ENCODE measurements at places on chromosomes 5 and 9. TPM values are rescaled to one million over a fixed set of nuclear protein-coding genes. Genes with fewer than 3 reads are reported as not detected.

The LEAP2 gene
- 1.9 TPM for total RNA-seq

DNA sequence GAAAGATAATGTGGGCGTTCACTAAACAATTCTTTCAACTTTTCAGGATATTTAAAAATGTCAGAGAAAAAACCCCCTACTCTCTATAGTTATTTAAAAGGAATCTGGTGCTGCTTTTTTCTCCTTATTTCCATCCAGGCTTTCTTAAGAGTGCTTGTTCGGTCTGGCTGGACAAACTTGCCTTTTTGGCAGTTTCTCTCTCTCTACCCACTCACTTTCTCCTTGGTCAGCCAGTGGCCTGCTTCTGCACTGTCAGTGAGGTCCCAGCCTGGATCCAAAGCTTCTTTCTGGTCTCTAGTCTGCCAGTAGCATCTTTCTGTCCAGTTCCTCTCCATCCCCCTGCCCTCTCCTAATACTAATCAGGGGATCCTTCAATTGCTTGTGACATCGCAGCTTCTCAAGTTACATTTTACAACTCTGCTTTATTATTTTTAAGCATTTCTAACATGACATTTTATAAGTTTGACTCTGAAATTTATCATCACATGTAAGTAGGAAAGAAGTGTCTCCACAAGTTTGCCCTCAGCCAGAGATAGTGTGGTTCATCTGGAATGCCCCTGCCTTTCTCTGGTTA, 50.4 kb downstream of the PIK3R1 start:
- no peak for DNase-seq

DNA sequence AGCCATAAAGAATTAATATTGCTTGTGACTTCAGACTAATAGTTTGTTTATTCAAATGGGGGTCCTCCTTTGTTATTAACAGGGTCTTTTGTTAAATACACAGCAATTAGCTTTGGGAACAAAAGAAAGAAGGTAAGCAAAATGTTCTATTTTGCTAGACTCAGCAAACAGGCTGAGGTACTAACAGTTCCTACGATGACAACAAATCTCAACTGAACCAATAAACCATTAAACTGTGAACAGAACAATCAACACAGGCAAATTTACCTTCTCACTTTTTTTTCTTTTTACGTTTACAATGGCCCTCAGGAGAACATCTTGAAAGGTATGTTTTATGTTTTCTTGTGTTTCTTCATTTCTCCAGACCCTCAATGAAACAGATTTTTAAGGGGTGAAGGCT, 207.2 kb downstream of the NFIB start:
- no peak for DNase-seq

DNA sequence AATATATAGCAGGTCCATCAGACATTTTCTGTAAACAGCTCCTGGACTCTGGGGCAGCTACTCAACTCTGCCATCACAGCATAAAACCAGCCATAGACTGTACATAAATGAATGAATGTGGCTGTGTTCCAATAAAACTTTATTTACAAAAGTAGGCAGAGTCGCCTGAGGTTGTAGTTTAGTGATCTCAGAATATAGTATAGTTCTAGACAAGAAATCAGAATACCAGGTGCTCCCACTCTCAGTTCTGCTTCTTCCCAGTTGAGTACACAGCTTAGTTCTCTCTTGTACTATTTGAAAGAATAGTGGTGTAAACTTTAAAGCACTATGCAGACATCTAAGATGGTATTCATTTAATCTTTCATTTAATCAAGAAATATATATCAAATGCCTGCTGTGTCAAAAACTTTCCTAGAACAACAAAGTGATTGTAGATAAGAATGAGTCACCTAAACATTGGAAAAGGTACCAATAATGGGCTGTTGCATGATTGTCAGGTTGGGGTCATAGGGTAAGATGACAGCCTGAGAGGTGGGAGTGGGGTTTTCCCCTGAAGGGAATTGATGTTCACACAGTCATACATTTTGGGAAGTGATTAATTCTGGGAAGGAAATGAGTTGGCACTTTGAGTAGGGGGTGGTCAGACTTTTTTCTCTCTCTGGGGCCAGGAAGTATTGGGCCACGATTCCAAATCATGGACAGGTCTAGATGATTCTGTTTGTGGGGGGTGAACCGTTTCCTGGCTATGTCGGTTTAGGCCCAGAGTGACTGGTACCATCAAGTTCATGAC, 37.0 kb downstream of the TNFSF8 start:
- no peak for DNase-seq

The TJP2 gene
- 121 TPM for total RNA-seq

DNA sequence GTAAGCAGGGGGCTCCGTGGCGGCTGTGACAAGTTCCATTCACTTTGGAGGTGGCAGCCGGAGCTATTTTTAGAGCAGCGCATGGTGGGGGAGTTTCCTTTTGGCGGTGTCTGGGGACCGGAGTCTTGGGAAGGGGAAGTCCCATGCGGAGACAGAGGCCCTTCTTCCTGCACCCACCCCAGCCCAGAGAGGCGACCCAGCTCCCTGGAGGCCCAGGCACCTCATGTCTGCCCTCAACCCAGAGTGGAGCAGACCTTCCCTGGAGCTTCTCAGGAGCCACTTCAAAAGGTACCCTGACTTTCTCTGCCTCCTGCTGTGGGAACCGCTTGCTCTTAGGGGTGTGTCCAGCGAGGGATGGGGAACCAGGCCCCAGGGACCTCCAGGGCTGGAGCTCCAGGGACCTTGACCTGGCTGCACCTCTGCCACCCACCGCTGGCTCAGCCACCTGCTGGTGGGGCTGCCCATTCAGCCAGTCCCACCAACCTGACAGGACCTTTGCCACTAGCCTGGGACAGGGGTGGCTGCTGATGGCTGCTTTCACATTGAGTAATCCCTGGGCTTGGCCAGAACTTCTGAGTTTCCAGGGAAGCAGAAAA, 34.1 kb downstream of the NEK6 start:
- peak; percentile 67 for DNase-seq

DNA sequence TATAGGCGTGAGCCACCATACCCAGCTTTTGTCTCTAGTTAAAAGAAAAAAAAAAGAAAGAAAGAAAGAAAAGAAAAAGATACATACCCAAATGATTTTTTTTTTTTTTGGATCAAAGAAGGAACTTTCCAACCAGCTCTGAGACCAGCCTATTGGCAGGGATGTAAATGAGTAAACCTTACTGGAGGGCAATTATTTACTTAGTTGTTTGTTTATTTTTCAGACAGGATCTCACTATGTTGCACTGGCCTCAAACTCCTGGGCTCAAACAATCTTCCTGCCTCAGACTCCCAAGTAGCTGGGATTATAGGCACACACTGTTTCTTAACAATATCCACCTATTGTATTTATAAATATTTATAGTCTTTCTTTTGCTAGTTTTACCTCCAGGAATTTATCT, 10.9 kb upstream of the SPOUT1 start:
- DNase-seq = no peak

- DNase-seq = peak; percentile 88
Observed at GRCh38 chr9:133478851-133479711, at the start of gene SLC2A6. Gene SLC2A6, minus strand, starts transcription at chr9:133479099. Its CDS starts 40 bp downstream, at chr9:133479059.

The TAF1L gene
- total RNA-seq = not detected

GRCh38 chr5:57878301-57878722, 395.7 kb upstream of the ACTBL2 start:
- no peak for DNase-seq

The GBGT1 gene
- total RNA-seq = 6.0 TPM

The PROP1 gene
- total RNA-seq = not detected

- no peak for DNase-seq
Observed at GRCh38 chr5:36270175-36270574, 28.4 kb upstream of the NADK2 start.

The C9 gene
- total RNA-seq = not detected

The SPINK9 gene
- not detected for total RNA-seq

DNA sequence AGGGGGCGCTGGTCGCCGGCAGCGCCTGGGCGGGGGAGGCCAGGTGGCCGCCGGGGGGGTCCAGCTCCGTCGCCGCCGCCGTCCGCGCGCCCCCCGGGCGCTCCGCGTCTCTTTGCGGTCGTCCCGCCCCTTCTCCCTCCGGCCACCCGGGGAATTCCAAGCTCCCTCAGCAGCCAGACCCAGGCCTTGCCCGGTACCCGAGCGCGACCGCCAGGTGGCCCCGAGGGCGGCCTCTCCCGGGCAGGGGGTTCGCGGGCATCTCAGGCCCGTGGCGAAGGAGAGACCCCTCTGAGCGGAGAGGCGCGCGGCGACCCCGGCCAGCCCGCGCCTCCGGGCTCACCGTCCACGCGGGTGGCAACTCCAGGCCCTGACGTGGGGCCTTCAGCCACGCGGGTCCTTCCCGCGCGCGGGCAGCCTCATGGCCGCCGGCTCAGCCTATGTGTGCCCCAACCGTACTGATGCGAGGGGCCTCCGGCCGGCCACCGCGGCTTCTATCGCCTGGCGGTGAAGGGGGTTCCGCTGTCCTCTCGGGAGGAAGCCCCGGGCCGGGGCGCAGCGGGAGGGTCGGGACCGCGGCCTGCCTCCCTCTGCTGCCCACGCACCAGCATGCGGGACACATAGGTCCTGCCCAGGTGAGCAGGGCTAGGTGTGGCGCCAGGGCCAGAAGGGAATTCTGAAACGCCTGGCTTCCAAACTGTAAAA, 529 bp upstream of the NRARP start:
- DNase-seq = no peak

The DBH gene
- not detected for total RNA-seq

The HTR1A gene
- total RNA-seq = not detected

- DNase-seq = no peak
Observed at GRCh38 chr5:142906863-142907671, 136.9 kb downstream of the ARHGAP26 start.

GRCh38 chr9:86655147-86655546, 292.2 kb downstream of the GAS1 start:
- DNase-seq = no peak

The CTXN3 gene
- total RNA-seq = not detected

GRCh38 chr5:89034588-89034987, 151.6 kb upstream of the MEF2C start:
- DNase-seq = no peak

The SGTB gene
- 14.4 TPM for total RNA-seq

The HRH2 gene
- total RNA-seq = 45.7 TPM

DNA sequence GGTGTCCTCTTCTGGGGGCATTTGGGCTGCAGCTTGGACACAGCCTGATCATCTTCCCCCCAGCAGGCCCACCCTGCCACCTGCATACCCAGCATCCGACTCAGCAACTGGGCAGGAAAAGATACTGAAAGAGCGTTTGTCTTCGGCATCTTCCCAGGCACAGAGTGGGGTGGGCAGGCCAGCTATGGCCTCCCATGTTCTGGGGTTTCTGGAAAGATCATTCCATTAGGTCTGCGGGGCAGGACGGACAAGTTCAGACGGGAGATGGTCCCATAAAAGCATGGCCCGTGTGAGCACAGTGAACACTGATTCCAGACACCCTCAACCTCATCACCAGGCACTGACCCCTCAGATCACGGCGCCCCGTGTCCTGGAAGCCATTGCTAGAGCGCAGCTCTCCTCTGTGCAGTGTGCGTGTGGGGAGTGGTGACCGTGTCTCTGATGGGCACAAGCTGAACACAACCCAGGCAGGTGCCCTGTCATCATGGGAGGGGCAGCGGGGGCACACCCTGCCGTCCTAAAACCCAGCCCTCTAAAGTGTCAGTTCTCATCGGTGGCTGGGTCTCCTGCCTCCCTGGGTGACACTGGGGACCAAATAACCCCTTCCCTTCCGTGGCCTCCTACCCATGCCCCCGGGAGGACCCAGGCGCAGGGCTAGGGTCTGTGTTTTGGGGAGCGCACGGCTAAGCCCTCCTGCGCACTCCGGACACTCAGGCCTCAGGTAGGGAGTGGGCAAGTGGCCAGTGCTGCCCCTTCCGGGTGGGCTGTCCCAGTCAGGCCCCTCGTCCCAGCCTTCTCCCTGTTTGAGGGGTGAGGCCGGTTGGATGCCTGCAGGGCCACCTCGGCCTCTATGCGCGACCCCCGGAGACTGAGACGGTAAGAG, 13.2 kb upstream of the TMEM250 start:
- no peak for DNase-seq

GRCh38 chr9:128505414-128505765, 871 bp downstream of the GLE1 start:
- DNase-seq = no peak

The CCDC192 gene
- not detected for total RNA-seq

DNA sequence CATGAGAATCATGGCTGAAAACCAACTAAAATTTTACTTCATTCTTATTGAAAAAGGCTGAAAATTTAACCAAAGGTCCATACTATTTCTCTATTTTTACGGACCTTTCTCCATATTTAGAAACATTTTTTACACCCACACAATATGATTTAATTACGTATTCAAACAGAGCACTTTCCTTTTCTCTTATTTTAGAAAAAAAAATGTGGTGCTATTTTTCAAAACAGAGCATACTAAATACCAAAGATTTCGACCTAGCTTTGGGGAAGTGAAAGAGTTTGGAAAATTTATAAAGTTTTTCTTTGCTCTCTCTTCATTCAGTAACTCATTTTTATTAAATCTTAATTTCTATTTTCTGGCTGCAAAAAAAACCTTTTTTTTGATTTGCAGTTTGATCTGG, 38.1 kb downstream of the RNF145 start:
- DNase-seq = no peak

The RBM22 gene
- total RNA-seq = 30.1 TPM

DNA sequence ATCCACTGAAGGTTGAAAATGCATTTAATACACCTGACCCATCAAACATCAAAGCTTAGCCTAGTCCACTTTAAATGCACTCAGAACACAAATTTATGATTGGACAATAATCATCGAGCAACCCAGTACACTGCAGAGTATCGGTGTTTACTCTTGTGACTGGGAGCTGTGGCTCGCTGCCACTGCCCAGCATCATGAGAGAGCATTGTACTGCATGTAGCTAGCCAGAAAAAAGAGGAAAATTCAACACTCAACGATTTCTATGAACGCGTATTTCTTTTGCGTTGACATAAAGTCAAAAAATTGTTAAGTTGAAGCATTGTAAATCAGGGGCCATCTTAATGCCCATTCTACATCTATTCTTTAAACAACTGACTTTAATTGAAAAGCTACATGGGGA, 95.1 kb upstream of the CD180 start:
- DNase-seq = no peak

The PKD2L2 gene
- total RNA-seq = 0.60 TPM

The IFT74 gene
- total RNA-seq = 9.6 TPM

DNA sequence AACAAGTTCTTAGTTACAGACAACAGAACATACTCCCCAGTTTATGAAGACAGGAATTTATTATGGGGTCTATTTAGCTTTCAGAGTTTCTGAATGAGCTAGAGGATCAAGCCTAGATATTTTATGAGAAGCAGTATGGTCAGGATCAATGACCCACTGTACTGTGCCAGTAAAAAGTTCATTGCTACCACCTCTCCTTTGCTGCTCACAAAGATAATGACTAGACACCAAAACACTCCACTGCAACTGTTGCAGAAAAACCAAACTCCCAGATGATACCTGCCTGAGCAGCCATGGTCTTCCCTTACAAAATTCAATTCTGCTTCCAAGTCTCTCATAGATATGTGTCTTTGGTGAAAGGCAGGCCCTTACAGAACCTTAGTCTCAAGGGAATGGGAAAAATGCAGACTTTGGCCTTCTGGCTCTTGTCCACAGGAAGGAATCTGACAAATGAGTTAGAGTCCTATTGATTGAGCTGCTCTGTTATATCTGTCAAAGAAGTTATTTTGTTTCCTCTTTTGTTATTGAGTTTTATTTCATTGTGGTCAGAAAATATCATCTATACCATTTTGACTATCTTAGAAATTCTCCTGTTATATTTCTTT, 74.7 kb upstream of the RASGRF2 start:
- no peak for DNase-seq
